ENCODE measurements at places on chromosomes 1 and 21. TPM values are rescaled to one million over a fixed set of nuclear protein-coding genes. Genes with fewer than 3 reads are reported as not detected.

Gene NR5A2
- total RNA-seq = 35.0 TPM

Gene CD1D
- not detected for total RNA-seq

Gene MYOC
- not detected for total RNA-seq

Gene A3GALT2
- 0.09 TPM for total RNA-seq

Gene JAM2
- total RNA-seq = 0.09 TPM

Gene RGS13
- not detected for total RNA-seq

Gene OR2AJ1
- total RNA-seq = not detected

Gene AMIGO1
- total RNA-seq = 2.3 TPM

Gene SERTAD4
- total RNA-seq = 1.4 TPM

Gene MAGI3
- total RNA-seq = 11.3 TPM

Gene SYT6
- total RNA-seq = not detected

Gene MIXL1
- not detected for total RNA-seq

Gene BMP8B
- 0.19 TPM for total RNA-seq

Gene CLCA2
- 0.19 TPM for total RNA-seq

Gene RGS18
- not detected for total RNA-seq

Gene FMO1
- total RNA-seq = not detected

Gene CNIH3
- total RNA-seq = 1.5 TPM

Gene RIMS3
- 0.09 TPM for total RNA-seq

Gene MTHFR
- total RNA-seq = 18.5 TPM

Gene CLCA1
- total RNA-seq = not detected

Gene BEND5
- total RNA-seq = not detected

Gene PTPRU
- total RNA-seq = 10.0 TPM

Gene PPOX
- total RNA-seq = 12.1 TPM

Gene OR10Z1
- not detected for total RNA-seq

Gene BNIPL
- under 0.01 TPM for total RNA-seq

Gene SLC5A9
- not detected for total RNA-seq

Gene ALPL
- total RNA-seq = 1.5 TPM

Gene LRRC3
- total RNA-seq = 1.2 TPM

Gene FAM177B
- total RNA-seq = not detected

Gene ASPM
- 12.6 TPM for total RNA-seq

Gene KLF17
- total RNA-seq = not detected

Gene MANEAL
- total RNA-seq = 0.75 TPM

Gene CR2
- not detected for total RNA-seq

Gene ABCG1
- 41.6 TPM for total RNA-seq

Gene ELOVL1
- 66.0 TPM for total RNA-seq

Gene TEX38
- total RNA-seq = not detected

Gene OR2M3
- not detected for total RNA-seq

Gene KLHL17
- total RNA-seq = 4.9 TPM

Gene UMODL1
- not detected for total RNA-seq

Gene ATAD3C
- under 0.01 TPM for total RNA-seq

Gene EPHA2
- 110 TPM for total RNA-seq

Gene USP24
- 40.6 TPM for total RNA-seq

Gene PTGFR
- 0.72 TPM for total RNA-seq

Gene FMO5
- total RNA-seq = 0.45 TPM

Gene CDC7
- total RNA-seq = 5.3 TPM

Data from endothelial cell of coronary artery (primary cell).